ENCODE measurements at places on chromosomes 2 and 18.

DNA sequence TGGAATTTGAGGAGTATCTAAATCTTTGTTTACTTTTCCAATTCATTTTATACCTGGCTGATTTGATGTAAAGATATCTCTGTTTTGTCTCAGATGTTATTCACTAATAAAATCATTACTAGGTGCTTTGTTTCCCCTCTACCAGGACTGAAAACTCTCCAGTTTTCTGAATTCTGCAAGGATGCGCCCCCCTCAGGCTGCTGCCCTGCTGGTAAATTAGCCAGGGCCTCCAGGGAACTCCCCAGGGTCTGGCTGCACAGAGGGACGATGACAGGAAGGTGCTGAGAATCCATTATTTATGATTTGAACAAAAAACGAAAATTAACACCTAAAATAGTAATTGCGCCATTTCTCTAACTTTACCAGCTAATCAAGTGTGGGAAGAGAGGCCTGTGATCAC lies 541.2 kb upstream of the POU3F3 start:
- DNase-seq, result no peak

DNA sequence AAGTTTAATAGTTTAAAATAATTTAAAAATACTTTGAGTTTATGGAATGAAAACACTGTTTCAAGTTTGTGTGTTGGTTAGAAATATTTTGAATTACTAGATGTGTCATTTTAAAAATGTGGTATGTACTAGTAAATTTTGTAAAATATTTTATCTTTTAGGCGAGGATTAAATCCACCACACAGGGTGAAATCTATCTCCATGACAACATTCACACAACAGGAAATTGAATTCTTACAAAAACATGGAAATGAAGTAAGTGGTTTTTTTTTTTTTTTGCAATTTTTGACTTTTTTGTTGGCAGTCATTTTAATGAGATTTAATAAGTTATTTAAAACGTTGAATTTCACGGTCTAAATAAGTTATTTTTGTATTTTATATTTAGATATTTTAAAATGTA lies 19.4 kb downstream of the AGFG1 start:
- no peak for DNase-seq

DNA sequence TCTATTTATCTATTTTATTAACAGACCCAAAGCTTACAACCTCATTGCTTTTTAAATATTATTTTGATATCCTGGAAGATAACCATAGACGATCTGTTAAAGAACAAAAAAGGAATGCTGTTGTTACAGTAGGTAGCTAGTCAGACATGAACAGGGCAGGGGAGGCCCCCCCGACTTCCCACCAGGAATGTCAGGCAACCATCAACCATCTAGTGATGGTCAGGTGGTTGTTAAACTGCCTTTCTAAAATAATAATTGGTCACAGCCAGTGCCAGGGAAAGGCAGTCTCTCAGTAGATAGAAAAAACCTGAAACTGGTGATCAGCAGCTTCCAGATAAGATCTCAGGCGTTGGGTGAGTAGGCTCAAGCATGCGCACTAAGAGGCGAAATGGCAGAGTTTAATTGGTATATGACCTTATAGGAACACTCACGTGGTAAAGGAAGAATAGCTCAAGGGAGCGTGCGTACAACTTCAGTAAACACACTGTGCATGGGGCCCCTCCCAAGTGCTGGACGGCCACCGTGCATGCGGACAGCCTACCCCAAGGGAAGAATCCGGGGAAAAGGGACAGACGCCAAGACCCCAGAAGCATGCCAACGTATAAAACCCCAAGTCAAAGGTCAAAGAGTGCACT lies 32.5 kb upstream of the CCL20 start:
- DNase-seq, result no peak

DNA sequence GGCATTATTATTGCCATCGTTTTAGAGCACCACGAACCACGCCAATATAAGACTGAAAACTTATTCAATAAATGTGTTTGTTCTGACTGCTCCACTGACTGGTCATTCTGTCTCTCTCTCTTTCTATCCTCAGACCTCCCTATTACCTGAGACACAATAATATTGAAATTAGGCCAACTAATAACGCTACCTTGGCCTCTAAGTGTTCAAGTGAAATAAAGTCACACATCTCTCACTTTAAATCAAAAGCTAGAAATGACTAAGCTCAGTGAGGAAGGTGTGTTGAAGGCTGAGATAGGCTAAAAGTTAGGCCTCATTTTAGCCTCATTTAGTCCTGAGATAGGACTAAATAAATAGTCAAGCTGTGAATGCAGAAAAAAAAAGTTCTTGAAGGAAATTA lies 38.8 kb downstream of the G6PC2 start:
- DNase-seq, result no peak

DNA sequence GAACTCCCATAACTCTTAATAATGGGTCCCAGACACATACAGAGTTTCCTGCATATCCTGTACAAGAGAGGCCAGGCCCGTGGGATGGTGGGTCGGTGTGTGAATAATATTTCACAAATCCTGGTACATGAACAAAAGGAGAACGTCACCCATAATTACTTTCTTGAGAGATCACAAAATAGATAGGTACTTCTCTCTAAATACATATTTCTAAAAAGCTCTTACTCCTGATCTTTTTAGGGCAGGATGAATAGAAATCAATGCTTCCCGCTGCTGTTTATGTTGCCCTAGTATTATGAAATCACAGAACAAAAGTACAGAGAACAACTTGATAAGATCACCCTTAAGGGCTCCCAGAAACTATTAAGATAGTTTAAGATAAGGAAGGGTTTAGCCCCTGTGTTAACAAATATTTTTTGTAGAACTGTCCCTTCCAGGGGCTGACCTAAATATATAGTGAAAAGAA lies 5.4 kb downstream of the IRS1 start:
- no peak for DNase-seq

- no peak for DNase-seq
These were observed 196.4 kb upstream of the HDAC4 start for GRCh38 chr2:239597216-239597615.

Measured in activated naive CD8-positive, alpha-beta T cell treated with anti-CD3 and anti-CD28 coated beads, Interleukin-2, amount 10 ng/mL, durations not matched to agents 7 days and 5 days (primary cell).